ENCODE measurements at places on chromosomes 13 and 19. TPM values are rescaled to one million over a fixed set of nuclear protein-coding genes. Genes with fewer than 3 reads are reported as not detected.

- no peak for DNase-seq
These were observed 271.5 kb downstream of the PCDH9 start for GRCh38 chr13:66958611-66959010.

Gene ONECUT3
- total RNA-seq: not detected

DNA sequence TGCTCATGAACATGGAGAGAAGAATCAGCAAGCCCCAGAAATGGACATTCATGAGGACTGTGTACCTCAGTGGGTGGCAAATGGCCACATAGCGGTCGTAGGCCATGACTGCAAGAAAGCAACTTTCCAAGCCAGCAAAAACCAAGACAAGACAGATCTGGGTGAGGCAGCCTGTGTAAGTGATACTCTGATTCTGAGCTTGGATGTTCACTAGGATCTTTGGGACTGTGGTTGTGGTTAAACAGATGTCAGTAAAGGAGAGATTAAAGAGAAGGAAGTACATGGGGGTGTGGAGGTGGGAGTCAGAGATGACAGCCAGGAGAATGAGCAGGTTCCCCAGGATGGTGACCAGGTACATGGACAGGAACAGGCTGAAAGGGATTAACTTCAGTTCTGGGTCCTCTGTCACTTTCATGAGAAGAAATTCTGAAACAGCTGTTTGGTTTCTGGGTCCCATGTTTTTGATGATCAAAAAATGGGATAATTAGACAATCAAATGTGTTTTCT is at the start of gene OR7G1:
Gene OR7G1, minus strand, starts transcription at position 457 of the 507 bp plus-strand sequence. Its CDS starts 0 bp downstream, at position 457.
- DNase-seq: no peak

Gene TGFBR3L
- total RNA-seq: 0.29 TPM

DNA sequence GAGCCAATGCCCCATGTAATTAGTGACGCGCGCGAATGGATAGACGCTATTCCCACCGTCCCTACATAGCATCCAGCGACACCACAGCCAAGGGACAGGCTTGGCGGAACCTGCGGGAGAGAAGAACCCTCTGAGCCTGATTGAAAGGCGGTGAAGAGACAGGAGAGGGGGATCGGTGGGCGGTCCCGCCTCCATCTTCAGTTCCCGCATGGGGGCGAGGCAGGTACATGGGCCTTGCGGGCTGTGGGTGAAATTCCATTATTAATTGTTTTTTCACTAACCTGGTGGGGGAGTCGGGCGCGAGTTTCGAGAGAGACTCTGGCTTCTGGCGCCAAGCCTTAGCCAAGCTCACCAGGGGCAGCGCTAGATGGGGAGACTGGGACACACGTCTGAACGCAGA is 8.4 kb upstream of the TEX101 start:
- no peak for DNase-seq

Data from left lung (tissue), 14 donors.